ENCODE measurements at places on chromosomes 7 and 10.

DNA sequence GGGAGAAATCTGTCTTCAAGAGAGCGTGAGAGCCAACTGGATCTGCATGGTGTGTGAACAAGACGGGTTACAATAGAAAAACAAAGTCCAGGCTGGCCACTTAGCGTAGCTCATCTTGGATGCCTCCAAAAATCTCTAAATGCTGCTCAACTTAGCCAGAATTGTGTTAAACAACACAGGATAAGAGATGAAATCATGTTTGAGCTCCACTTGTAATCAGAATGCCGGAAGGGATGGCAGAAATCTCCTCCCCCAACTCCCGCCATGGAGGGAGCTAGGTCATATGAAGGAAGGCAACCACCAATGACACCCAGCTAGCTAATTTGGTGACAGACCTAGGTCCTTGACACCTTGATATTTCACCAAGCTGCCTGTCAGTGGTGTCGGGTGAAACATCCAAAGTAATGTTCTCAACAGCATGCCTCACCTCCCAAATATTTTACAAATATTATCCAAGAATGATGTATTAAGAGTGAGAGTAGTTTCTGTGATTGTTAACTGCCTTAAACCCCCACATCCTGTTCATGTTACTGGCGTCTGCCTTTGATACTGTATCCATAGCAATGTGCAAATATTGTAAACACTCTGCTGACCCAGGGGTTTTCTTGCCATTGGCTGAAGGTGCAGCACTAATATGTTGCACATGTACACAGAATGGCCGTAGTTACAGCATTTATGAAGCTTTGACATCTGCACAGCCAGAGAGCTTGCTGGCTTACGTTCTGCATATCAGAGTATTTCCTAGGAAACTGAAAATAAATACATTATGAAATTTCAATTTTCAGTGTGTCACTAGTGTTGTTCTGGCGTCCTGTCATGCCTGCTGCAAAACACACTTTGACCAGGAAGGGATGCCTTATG is 25.8 kb downstream of the TMEM254 start:
- ATAC-seq = peak; percentile 88

DNA sequence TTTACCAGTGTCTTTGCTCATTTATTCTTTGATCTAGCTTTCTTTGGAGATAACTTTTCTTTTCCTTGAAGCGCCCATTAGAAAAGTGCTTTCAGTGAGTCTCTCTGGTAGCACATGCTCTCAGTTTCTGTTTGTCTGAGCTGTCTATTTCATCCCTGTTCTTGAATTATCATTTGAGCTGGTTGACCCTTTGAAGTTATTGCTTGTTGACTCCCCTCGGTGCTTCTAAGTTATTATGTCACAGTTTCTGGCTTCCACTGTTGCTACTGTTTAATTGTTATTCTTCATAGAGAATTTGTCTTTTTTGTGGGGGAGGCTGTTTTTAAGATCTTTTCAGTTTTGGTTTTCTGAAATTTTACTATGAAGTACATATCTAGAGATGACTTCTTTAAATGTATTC is 11.4 kb upstream of the PRF1 start:
- no peak for ATAC-seq

GRCh38 chr7:120792091-120792860 is 65.7 kb downstream of the TSPAN12 start:
- ATAC-seq = peak; percentile 71

GRCh38 chr7:18639711-18640110 is 144.2 kb downstream of the HDAC9 start:
- no peak for ATAC-seq

DNA sequence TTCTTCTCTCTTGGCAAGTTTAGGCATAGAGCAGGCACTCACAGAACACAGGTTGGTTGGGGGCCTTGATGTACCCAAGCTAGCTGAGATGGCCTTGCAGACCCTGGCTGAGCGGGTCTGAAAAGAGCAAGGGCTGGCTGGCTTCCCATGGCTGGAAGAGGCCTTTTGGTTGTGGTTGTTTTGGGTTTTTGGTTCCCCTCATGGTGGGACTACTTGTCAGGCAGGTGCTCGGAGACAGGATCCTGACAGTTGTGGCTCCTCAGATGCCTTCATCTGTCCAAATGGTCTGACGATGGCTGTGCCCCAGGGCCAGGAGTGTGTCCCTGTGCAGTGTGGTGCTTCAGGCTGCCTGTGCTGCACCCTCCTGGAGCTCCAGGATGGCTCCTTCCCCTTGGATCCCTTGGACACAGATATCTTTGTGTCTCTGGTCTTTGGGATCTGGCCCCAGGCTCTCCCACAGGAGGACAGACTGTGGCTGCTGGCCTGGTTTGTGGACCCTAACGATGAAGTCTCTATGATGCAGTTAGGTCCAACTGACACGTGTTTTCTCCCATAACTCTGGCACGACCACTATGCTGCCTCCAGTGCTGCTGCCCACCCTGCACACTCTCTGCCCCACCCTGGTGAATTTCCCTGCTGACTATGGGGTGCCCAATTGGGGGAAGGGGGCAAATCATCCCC is 321.5 kb upstream of the ZNF32 start:
- no peak for ATAC-seq

- peak; percentile 75 for ATAC-seq
Measured at GRCh38 chr7:56097700-56098099, 4.9 kb upstream of the PHKG1 start.

DNA sequence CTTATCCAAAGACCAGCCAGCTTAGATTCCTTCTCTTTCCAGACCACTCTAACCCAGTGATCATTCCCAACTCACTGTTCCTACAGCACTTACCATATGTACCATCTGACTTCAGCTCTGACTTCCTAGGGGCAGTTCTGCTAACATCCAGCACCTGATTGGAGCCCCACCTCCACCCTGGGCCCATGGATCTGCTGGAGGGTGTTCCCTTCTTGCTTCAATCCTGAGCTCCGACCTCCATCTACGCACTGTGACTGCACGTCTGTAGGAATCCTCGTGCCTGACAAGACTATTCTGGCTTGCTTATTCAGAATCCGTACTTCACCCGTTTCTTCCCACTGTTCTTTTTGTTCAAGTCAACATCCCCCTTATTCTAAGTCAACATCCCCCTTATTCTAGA is 57.6 kb downstream of the HIPK2 start:
- no peak for ATAC-seq

DNA sequence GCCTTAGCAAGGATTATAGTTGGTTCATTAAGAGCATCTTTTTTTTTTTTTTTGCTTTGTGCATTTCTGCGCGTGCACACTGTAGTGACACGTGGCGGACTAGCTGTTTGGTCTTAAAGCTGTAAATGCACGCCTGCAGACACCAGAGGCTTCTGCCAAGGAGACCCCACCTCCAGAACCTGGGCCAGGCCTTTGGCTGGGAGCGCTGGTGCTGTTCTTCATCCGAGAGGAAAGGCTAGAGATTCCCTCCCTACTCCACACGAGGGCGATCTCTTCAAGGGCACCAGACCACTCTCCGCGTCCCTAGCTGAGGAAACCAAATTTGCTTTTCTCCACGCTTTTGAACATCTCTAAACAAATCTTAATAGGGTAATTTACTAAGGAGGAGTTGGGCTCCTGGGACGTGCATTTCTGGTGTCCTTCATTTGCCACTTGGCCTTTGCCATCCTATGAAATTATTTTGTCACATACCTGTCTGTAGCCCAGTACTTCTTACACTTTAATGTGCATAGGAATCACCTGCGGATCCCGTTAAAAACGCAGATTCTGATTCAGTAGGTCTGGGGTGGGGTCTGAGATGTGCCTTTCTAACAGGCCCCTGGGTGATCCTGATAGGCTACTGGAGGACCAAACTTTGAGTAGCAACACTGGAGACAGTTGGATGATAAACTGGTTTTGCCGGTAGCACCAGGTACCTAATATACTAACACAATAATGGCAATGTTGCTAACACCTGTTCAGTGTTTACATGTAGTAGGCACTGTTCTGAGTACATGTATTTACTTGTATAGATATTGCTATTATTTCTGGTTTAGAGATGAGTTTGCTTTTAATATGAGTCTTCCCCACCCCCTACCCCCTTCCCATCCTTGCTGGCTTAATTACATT is 1.3 kb upstream of the SLC26A5 start:
- ATAC-seq = no peak

DNA sequence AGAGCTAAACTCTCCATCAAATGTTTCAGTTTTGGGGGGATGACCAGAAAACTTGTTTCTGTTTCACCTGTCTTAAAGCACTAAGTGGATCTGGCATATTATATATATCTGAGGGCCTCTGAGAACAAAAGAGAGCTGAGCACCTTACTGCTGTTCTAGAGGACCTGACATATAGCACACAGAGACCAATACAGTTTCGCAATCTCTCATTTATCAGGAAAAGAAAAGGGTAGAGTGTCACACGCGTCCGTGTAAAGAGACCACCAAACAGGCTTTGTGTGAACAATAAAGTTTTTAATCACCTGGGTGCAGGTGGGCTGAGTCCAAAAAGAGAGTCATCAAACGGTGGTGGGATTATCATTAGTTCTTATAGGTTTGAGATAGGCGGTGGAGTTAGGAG is 434.5 kb upstream of the KCND2 start:
- ATAC-seq = no peak

DNA sequence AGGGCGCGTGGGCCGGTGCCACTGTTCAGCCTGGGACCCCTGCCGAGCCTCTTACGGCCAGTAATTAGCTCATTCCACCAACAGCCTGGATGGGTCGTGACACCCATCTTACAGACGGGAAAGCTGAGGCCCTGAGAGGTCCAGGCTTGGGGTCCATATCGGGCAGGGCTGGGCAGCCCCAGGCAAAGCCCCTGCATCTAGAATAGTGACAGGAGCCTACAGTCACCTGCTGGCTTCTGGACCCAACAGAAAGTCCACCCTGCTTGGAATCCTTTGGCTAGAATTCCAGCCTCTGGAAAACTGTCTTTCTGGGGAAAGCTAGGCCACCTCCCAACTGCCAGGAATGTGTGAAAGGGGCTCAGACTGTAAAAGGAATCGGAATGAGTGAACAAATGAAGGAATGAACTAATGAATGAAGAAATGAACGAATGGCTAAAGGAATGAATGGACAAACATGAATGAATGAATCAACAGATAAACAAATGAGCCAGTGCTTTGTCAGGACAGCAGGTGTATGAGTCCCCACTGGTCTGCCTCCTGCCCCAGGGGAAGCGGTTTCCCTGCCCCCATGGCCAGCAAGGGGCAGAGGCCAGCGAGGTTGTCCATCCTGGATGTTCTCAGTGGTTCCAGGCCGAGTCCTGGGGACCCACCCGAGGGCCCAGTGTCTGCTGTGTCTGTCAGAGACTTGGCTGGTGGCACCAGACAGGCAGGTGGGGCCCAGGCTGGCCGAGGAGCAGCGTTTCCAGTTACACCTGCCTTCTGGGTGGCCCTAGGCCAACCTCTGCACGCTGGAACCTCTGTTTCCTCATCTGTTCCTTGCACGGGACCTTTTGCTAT is 24.1 kb upstream of the PDGFA start:
- no peak for ATAC-seq

DNA sequence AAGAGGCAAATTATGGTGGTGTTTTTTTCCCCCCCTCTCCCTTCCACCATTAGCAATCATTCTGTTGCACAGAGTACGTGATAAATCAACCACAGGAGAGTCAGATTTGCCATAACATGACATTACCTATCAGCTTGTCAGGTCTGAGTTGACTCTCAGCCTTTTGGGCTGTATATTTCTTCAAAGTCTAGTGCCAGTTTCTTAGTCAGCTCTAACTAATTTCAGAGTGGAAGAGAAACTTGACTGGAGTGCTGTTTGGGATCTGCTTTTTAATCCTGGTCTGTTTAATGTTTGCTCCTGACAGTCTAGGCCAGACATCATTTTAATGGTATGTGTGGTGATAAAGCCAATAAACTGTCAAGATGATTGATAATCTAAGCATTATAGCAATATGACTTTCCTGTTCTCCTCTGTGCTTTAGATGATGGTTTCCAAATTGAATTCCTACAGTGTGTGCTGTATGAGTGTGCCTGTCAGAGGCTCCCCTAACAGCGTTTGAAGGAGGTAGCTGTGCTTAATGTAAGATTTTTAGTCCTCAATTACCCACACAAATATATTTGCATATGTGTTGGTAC is 76.9 kb downstream of the LRMDA start:
- peak; percentile 88 for ATAC-seq

DNA sequence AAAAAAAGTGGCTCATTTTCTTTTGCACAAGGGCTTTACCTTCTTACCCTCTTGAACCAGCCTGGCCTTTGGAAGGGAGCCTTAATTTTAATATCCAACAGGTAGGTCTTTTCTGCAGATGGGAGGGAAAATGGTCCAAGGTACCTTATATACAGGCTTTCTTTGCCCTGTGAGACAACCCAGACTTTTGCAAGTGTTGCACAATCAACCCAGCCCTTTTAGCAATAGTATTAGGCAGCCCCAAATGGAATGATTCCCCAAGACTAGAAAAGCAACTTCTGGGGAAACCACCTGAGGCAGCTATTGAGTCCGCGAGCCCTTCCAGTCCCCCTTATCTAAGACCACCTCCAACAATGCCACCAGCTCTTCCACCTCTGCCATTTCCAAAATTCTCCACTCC is 1138.3 kb downstream of the XPNPEP1 start:
- no peak for ATAC-seq

- no peak for ATAC-seq
Measured at GRCh38 chr10:61986382-61986781, 84.9 kb downstream of the ARID5B start.

- peak; percentile 61 for ATAC-seq
Measured at GRCh38 chr7:74187915-74188675, 13.9 kb downstream of the EIF4H start.

GRCh38 chr10:68103901-68104300 is 5.4 kb upstream of the MYPN start:
- no peak for ATAC-seq

DNA sequence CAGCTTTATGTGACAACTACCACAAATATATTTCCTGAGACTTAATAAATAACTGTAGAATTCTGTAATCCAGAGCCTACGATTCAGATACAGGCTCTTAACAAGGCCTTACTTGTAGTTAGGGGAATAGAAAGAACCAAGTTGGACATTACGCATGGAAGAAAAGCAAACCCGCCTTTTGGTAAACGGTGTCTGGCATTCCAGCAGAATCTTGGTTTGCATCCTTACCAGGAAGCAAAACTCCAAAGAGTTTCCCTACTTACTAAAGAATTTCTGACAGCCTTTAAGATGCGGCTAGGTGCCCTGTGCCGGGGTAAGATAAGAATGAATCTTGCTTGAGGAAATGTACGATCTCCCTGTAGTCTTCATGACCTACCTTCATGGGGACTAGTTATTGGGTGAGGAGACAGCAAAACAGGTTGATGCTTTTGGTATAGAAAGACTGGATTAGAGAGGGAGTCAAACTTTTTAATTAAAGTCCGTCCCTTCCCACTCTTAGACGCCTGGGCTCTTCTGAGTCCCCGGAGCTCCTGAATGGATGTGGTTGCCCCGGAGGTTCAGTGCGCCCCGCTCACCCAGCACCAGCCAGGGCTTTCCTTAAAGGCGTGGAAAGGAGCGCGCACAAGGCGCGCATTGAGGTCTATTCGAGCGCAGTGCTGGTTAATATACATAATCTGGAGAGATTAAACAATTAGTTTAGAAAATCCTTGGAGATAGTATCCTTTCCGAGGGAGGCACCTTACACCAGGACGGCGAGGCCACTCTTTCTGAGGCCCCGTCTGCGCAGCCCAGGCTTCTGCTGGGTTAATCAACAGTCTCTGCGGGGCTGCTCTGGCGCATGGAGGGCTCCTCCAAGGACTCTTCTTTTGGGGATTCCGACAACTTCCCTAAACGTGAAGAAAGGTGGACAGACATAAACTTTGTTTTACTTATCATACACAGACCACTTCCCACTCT is 11.5 kb downstream of the PTF1A start:
- no peak for ATAC-seq

All from gastroesophageal sphincter (tissue), 4 donors.